ENCODE measurements at places on chromosomes 1 and 21.

DNA sequence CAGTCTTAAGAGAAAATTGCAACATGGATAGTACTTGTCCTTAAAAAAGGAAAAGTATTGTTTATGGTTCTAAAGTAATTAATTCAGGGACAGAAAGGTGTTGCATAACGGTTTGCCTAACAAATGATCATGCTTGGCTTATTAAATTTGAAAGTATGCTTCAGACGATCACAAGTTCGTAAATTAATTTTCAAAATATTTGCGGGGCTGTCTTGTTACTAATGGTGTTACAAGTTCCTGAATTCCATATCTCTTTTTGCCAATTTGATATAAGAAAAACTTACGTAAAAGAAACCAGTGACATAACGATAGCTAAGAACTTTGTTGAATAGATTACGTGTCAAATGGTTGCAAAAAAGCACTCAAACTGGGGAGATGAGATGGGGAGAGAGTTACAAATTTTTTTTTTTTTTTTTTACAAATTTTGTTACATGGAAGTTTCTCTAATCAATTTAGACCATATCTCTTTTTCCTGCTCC lies 1.3 kb downstream of the AGO3 start:
- H3K36me3 ChIP-seq: no peaks in the 10 kb centered on the region
- no peak for ATAC-seq
- peak overlapping the region; percentile 88 for H3K4me3 ChIP-seq
- peak overlapping the region; percentile 100 for H3K27ac ChIP-seq

DNA sequence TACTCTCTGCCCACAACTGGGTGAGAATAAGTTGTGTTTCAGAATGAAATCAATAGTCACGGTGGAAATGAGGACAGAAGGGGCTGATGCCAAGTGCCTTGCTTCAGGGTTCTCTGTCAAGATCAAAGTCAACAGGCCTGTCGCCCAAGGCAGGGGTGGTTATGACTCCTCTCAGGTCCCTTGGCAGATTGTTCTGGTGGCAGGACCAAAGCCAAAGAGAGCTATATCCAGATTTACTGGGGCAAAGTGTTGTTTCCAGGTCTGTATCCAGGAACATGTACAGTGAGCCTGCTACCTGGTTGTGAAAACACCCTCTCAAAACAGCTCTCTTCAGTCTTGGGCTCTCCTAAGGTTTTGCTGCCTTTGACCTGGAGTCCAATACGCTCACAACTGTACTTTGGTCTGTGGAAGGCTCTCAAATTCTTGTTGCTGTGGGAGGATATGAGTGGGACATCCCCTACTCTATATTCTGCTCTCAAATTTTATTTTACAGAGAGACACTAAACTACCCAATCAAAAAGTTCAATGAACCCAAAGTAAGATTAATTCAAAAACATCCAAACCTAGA lies 175.1 kb upstream of the ETV3 start:
- peaks cover 7% of the 10 kb centered on the region for H3K27me3 ChIP-seq
- no peak for ATAC-seq
- no peak overlapping the region for H3K27ac ChIP-seq
- no peaks in the 10 kb centered on the region for H3K4me1 ChIP-seq
- H3K36me3 ChIP-seq: no peaks in the 10 kb centered on the region
- H3K4me3 ChIP-seq: no peak overlapping the region

DNA sequence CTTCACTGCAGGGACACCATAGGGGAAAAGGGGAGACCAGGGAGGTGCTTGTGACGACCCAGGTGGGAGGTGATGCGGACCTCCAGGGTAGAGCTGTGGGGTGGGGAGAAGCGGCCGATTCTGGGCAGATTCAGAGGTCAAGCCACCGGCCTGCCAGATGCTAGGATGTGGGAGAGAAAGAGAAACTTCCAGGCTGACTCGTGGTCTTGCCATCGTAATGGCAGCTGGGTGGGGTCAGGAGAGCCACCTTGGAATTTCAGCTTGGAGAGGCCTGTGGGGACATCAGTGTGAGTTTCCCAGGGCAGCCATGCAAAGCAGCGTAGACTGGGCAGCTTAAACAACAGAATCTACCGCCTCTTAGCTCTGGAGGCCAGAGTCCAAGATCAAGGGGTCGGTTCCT lies 258.0 kb upstream of the VAMP3 start:
- H3K4me3 ChIP-seq: no peak overlapping the region
- no peaks in the 10 kb centered on the region for H3K27me3 ChIP-seq
- H3K27ac ChIP-seq: no peak overlapping the region

DNA sequence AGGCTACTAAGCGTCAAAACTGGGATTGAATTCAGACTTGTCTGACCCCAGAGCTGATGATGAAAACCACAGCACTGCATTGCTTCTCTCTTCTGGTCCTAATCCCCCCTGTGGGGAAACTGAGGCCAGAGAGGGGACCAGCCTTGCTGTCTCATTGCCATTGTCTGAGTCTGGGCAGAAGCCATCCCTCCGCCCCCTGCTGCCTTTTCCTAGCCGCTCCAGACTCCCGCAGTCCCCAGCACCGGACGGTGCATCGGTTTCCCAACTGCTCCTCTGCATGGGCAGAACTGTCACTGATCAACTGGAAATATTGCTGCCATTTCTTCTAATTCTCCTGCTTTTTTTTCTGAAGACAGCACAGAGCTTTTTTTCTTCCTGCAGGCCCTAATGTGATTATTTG lies 157.4 kb downstream of the ACTL8 start:
- H3K4me1 ChIP-seq: no peaks in the 10 kb centered on the region
- no peak overlapping the region for H3K27ac ChIP-seq
- H3K27me3 ChIP-seq: peaks cover 80% of the 10 kb centered on the region
- H3K4me3 ChIP-seq: no peak overlapping the region

- H3K27ac ChIP-seq: no peak overlapping the region
Measured at GRCh38 chr21:42578034-42578433, 64.4 kb downstream of the SLC37A1 start.

- no peaks in the 10 kb centered on the region for H3K36me3 ChIP-seq
- H3K27ac ChIP-seq: no peak overlapping the region
- no peaks in the 10 kb centered on the region for H3K27me3 ChIP-seq
- H3K4me3 ChIP-seq: no peak overlapping the region
- no peak for ATAC-seq
- H3K4me1 ChIP-seq: no peaks in the 10 kb centered on the region
Measured at GRCh38 chr1:86990826-86991225, 76.4 kb downstream of the HS2ST1 start.

- peaks cover 16% of the 10 kb centered on the region for H3K36me3 ChIP-seq
- no peaks in the 10 kb centered on the region for H3K27me3 ChIP-seq
- no peak overlapping the region for H3K4me3 ChIP-seq
- peaks cover 83% of the 10 kb centered on the region for H3K4me1 ChIP-seq
- no peak overlapping the region for H3K27ac ChIP-seq
Measured at GRCh38 chr1:175185903-175186302, 6.7 kb downstream of the KIAA0040 start.

DNA sequence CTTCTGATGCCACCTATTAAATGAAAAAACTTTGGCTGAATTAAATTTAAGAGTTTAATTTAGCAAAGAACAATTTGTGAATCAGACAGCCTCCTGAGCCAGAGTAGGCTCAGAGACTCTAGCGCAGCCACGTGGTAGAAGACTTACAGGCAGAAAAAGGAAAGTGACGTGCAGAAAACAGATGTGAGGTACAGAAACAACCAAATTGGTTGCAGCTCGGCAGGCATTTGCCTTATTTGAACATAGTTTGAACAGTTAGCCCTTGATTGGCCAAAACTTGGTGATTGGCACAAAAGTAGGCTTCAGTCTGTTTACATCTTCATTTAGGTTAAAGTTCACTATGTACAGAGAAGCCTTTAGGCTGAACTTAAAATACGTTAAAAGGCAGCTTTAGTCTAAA lies 22.9 kb downstream of the TCP10L start:
- H3K4me1 ChIP-seq: no peaks in the 10 kb centered on the region
- no peak overlapping the region for H3K4me3 ChIP-seq
- H3K27me3 ChIP-seq: no peaks in the 10 kb centered on the region
- H3K36me3 ChIP-seq: no peaks in the 10 kb centered on the region
- ATAC-seq: peak; percentile 75

GRCh38 chr1:161740921-161741320 lies 8.7 kb upstream of the DUSP12 start:
- no peaks in the 10 kb centered on the region for H3K36me3 ChIP-seq
- no peak overlapping the region for H3K4me3 ChIP-seq
- no peak overlapping the region for H3K27ac ChIP-seq
- H3K4me1 ChIP-seq: peaks cover 7% of the 10 kb centered on the region
- H3K27me3 ChIP-seq: peaks cover 33% of the 10 kb centered on the region

- no peak overlapping the region for H3K4me3 ChIP-seq
- H3K27me3 ChIP-seq: no peaks in the 10 kb centered on the region
- H3K36me3 ChIP-seq: no peaks in the 10 kb centered on the region
- H3K27ac ChIP-seq: no peak overlapping the region
Measured at GRCh38 chr1:27318596-27318995, 3.4 kb upstream of the TMEM222 start.

DNA sequence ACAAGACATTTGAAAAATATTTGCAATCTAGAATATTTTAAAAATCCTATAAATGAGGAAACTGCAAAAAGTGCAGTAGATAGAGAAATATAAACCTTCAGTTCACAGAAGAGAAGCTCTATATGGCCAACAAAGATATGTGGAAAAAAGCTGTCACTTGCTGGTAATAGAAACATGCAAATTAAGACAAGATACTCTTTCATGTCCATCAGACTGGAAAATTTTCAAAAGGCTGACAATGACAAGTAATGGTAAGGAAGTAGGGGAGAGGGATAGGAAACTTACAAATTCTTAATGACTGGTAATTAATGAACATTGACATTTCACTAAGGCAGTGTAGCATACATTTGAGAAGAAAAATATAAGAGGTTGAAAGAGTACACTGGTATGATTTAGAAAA lies 147.9 kb downstream of the MRPL39 start:
- no peak for ATAC-seq
- no peaks in the 10 kb centered on the region for H3K27me3 ChIP-seq
- H3K36me3 ChIP-seq: no peaks in the 10 kb centered on the region
- no peak overlapping the region for H3K27ac ChIP-seq
- no peaks in the 10 kb centered on the region for H3K4me1 ChIP-seq

DNA sequence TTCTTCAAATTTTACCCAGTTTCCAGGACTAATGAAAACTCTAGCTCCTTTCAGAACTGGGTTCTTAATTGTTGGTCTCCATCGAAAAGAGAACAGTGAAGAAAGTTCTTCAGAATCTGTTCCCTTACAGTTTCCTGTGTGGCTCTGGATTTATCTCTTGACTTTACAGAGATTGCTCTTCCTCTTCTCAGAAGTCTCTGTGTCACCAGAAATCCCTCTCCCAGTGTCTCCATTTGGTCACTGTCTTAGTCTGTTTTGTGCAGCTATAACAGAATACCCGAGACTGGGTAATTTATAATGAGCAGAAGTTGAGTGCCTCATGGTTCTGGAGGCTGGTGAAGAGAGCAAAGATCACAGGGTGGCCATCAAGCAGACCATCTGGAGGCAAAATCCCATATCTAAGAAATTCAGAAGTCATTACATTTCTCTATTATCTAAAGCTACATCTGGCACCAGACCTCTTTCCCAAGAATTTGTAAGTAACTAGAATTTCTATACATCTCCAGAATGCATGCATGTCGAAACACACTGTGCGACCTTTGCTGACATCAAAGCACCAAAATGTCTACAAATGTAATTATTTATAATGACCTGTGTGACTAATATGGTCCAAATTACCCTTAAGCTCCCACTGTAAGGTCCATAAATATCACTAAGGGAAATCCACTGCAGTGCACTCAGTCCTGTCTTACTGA lies 65.4 kb upstream of the KRTAP19-8 start:
- no peaks in the 10 kb centered on the region for H3K36me3 ChIP-seq
- no peak for ATAC-seq

DNA sequence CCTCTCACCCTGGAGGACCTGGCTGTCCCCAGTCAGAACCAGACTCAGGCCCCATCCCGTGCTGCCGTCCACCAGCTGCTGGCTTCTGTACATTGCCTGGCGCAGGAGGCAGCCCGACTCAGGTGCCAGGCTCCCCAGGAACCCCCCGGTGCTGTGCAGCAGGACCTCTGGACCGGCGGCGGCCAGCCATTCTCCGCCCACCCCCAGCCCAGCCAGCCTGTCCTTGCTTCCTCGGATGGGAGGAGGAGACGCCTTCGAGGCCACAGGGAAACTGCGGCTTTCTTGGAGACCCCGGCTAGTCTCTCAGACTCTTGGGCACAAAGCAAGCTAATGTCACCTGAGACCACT lies 4.4 kb downstream of the C1orf167 start:
- ATAC-seq: no peak
- no peaks in the 10 kb centered on the region for H3K4me1 ChIP-seq
- H3K4me3 ChIP-seq: no peak overlapping the region
- H3K36me3 ChIP-seq: no peaks in the 10 kb centered on the region
- H3K27me3 ChIP-seq: peaks cover 56% of the 10 kb centered on the region

- ATAC-seq: no peak
- H3K27ac ChIP-seq: peak overlapping the region; percentile 85
- peak overlapping the region; percentile 96 for H3K4me3 ChIP-seq
- no peaks in the 10 kb centered on the region for H3K36me3 ChIP-seq
- no peaks in the 10 kb centered on the region for H3K27me3 ChIP-seq
Measured at GRCh38 chr1:2643414-2644077, 10.7 kb upstream of the MMEL1 start.

DNA sequence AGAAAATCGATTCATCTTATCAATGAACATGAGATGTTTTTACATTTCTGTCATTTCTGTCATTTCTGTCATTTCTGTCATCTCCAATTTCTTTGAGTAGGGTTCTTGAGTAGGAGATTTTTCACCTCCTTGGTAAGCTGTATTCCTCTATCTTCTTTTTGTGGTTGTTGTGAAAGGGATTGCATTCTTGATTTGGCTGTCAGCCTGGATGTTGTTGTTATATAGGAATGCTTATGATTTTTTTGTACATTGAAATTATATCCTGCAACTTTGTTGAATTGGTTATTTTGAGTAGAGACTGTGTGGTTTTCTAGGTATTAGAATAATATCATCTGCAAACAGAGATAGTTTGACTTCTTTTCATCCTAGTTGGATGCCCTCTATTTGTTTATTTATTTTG lies 1233.7 kb downstream of the PLA2G4A start:
- H3K27ac ChIP-seq: no peak overlapping the region
- H3K36me3 ChIP-seq: no peaks in the 10 kb centered on the region
- H3K4me1 ChIP-seq: no peaks in the 10 kb centered on the region

GRCh38 chr1:99650773-99651437 lies 5.0 kb downstream of the PALMD start:
- no peaks in the 10 kb centered on the region for H3K36me3 ChIP-seq
- no peak overlapping the region for H3K4me3 ChIP-seq
- no peak for ATAC-seq
- H3K27ac ChIP-seq: peak overlapping the region; percentile 72
- no peaks in the 10 kb centered on the region for H3K27me3 ChIP-seq

DNA sequence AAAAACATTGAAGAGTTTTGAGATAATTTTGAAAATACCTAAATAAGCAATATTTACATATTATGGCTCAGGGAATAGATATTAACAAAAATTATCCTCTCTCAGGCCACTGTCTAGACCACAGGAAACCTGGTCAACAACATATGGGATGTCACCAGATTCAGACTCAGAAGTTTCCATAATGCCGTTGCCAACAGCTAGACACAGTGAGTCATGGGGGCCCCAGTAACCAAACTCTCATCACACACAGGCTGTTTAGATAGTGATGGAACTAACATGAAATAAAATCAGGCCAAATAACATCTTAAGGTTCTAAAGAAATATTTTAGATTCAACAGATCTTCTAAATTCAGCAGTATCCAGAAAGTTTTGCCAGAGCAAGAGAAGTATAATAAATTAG lies 681.7 kb upstream of the ADAMTS5 start:
- no peaks in the 10 kb centered on the region for H3K27me3 ChIP-seq
- H3K36me3 ChIP-seq: no peaks in the 10 kb centered on the region
- H3K4me3 ChIP-seq: no peak overlapping the region
- ATAC-seq: no peak
- no peak overlapping the region for H3K27ac ChIP-seq
- no peaks in the 10 kb centered on the region for H3K4me1 ChIP-seq

- H3K27ac ChIP-seq: peak overlapping the region; percentile 31
- ATAC-seq: peak; percentile 67
- H3K36me3 ChIP-seq: no peaks in the 10 kb centered on the region
- no peak overlapping the region for H3K4me3 ChIP-seq
- no peaks in the 10 kb centered on the region for H3K27me3 ChIP-seq
- H3K4me1 ChIP-seq: no peaks in the 10 kb centered on the region
Measured at GRCh38 chr1:224726441-224727182, 110.5 kb downstream of the CNIH3 start.

Measured in gastroesophageal sphincter (tissue), 4 donors.